CD4-positive, alpha-beta memory T cell (primary cell): ENCODE measurements at places on chromosomes 6 and 20.
A peak's percentile ranks its signal among the peaks of the same experiment; 100 is the strongest.

DNA sequence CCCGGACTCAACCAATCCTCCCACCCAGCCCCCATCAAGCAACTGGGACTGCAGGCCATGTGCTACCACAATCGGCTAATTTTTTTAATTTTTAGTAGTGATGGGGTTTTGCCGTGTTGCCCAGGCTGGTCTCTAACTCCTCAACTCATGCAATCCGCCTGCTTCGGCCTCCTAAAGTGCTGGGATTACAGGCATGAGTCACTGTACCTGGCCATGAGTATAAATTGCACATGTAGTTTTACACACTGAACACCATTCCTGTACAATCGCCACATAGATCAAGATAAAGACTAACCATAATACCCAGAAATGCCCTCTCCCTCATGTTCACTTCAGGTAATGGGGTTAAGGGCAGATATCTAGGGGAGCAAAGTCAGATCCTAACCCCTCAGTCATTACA lies 26.4 kb downstream of the TRPC4AP start:
- DNase-seq: no peak

DNA sequence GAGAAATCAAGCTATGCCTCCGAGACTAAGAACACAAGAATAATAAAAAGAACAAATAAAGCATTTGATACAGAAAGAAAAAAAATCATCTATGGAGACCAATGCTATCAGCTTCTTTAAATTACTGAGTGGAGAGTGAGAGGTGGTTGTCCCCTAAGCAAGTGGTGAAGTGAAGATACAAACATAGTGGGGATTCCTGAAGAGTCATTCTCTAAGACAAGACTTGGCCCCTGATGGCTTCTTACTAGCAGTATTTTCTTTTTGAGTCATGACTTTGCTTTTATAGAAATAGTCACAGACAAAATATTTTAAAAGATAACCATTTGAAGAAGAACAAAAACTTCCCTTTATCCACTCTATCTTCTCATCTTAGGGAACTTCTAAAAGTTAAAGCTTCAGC lies 261.4 kb upstream of the PRDM1 start:
- no peak for DNase-seq

DNA sequence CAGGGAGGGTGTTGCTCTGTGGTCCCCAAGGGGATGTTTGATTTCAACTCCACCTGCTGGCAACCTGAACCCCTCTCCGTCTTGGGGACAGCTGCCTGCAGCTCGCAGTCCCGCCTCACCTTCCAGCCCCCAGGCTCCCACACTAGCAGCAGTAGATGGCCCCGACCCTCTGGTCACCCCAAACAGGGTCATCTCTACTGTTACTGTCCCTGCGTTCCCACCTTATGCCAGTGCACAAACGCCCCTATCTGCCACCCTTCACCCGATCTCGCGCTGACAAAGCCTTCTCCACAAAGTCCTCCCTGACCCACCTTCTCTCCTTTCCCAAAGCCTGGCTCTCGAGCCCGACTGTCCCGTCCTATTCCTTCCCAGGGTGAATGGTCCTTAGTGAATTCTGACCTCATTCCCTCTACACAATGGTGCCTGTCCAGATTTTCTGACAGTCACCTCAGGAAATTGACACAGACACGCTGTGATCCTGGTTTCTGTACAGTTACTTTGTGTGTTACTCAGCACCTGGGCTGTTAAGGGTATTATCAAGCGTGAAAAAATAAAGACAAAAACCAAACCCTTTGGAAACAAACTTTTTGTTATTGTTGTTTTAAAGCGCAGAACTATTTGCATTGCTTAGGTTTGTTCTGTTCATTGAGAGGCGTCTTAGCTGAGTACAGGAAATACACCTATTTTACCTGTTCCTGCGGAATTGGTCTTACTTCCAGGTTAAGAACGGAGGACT lies 728 bp downstream of the FUT9 start:
- DNase-seq: no peak

DNA sequence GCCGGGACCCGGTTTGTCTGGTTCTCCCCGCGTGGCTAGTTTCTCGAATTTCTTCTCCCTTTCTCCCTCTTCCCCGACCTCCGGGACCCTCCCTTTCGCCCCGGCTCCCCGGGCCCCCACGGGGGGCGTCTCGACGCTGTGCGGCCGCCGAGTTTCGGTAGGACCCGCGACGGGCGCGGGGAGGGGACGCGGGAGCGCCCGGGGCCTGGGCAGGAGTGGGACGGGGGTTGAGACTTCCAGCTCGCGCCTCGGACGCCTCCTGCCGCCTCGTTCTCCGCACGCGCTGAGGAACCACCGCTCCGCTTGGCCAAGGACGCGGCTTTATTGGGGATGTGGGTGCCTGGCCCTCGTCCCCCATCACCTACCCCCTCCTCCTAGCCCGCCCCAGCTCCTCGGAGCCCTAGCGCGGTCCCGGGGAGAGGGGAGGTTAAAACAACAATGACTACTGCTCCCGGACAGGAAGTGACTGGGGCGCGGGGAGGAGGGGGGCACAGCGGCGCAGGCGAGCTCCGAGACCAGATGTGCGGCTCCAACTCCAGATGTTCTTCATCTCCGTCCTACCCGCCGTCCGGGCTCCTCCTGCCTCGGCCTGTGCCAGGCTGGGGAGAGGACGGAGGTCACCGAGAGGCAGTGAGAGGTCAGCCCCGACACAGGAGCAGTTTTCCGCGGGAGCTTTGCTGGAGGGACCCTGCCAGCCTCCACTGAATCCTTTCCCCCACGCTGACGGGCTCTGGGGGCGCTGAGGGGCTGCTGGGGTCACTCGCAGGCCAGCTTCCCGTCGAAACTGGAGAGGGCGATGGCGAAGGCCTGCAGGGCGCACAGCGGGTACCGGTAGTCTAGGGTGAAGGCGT lies 917 bp upstream of the TEAD3 start:
- peak; percentile 37 for DNase-seq

- DNase-seq: no peak
Measured at GRCh38 chr6:142954844-142955243, 9.9 kb upstream of the HIVEP2 start.

- no peak for DNase-seq
Measured at GRCh38 chr6:41713650-41714291, 21.6 kb downstream of the TFEB start.

DNA sequence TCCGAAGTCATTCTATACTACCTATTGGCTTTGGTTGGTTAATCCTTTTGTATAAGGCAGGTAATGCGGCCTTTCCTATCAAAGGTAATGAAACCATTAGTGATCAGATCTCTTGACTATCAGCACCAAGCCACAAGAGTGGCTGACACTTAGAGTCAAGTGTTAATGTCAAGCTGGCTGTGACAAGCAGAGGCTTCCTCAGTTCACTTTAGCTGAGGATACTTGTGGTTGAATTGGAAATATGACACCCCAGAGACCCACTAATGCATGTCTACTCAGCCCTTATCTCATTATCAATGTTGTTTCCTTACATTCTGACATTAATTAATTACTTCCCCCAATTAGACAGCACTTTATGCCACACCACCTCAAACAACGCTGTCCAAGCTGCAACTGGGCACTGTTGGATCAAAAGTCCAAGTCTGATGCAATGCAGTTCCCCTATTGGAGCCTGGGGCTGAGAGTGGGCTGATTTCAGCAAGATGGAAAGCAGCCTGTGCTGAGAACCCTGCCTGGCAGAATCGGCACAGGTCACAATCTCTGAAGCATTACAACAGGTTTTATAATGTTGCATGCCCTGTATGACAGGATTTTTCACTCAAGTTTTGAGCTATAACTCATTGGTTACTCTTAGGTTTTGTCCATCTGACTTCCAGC lies 273.5 kb downstream of the COL12A1 start:
- no peak for DNase-seq

DNA sequence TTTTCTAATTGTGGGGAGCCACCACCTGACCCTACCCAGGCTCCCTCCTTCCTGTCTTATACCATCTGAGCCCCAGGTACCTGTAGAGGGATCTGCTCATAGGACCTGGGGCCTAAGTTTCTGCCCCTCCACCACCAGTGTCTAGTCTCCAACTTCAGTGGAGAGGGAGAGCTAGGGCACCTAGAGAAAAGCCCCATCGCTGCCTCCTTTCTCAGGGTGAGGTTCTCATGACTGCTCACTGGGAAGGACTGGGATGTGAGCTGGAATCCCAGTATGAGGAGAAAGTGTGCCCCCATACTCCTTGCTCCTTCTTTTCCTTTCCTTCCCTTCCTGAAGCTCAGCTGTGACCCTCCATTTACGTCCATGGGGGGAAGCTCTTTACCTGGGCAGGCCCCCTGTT lies 231.6 kb downstream of the LRFN2 start:
- DNase-seq: no peak

DNA sequence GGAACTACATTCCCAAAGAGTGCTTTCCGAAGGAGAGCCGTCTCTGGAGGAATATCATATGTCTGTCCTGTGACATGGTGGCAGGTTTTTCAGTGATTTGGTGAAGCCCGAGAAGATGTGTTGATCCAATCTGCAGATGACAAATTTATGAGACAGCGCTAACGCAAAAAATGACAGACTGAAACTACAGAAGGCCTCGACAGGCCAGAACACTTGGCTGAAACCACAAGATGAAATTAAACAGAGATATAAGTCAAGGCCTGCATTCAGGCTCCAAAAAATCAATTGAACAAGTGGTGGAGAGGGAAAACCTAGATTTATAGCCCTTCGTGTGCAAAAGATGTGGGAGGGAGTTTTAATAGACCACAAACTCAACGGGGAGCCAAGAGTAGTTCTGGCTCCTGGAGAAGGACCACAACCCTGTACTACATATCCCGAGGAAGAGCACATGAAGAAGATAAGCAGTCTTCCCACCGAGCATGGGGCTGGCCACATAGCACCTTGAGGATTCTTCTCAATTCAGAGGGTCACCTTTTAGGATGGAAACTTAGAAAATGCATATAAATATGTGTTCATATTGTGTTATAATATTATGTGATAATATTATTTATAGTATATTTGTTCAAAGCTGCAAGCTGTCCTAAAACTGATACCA lies 231.3 kb upstream of the PDE10A start:
- no peak for DNase-seq

DNA sequence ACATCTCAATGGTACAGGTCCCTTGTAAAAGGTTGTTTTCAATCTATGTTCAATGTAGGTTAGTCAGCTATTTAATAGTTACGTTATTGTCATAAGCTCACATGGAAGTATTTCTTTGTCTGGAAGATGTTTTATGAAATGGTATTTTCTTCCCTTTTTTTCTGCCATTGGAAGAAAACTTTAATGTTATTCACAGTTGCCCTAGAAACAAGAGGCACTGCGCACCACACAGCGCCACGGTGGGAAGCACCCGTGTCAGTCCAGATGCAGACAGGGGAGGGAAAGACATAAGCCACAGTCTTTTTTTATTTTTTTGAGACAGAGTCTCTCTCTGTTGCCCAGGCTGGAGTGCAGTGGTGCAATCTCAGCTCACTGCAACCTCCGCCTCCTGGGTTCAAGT lies 82.1 kb downstream of the GCNT2 start:
- no peak for DNase-seq

- no peak for DNase-seq
Measured at GRCh38 chr6:123925350-123925749, 121.7 kb downstream of the NKAIN2 start.

GRCh38 chr20:56685879-56686278 lies 56.8 kb downstream of the TFAP2C start:
- no peak for DNase-seq

GRCh38 chr6:118771253-118771652 lies 119.9 kb upstream of the CEP85L start:
- DNase-seq: no peak

DNA sequence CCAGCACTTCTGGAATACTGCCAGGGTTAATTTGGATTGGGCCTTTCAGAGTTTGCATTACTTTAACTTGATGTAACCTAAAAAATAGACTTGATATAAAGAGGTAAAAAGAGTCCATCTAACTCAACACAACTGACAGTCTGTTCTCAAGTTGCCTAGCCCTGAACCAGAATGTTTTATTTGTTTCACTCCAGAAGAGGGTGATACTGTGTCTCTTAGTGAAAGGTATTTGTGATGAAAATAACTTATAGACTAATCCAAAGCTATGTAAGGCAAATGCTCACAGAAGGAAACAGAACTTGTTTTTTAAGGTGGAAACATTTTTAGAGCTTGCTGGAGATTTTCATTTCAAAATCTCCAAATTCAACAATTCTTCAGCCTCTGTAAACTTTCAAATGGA lies 469.1 kb upstream of the RUNX2 start:
- peak; percentile 19 for DNase-seq
